NCI-H2029 treated with DMSO at 0.1 percent for 48 hours (cell line): ENCODE measurements at places on chromosomes 1 and 21.

DNA sequence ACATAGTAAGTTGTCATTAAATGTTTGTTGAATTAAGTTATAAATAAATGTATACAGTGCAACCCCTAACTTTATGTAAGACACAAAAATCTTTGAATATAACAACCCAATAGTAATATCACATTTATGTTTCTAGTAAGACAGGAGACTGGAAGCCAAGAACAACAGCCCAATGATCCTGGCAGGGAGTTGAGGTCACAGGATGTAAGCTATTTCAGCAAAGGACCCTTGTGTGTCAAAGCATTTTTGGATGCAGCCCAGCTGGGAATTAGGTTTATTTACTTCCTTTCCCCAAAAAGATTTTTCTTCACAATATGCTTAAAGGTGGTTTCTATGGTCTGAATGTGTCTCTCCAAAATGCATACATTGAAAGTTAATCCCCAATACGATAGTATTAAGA lies 34.0 kb upstream of the ABCA4 start:
- peak; percentile 23 for DNase-seq

GRCh38 chr1:94551449-94551848 lies 9.9 kb upstream of the F3 start:
- DNase-seq = no peak

- DNase-seq = no peak
Measured at GRCh38 chr1:206477110-206477509, 6.8 kb downstream of the IKBKE start.

DNA sequence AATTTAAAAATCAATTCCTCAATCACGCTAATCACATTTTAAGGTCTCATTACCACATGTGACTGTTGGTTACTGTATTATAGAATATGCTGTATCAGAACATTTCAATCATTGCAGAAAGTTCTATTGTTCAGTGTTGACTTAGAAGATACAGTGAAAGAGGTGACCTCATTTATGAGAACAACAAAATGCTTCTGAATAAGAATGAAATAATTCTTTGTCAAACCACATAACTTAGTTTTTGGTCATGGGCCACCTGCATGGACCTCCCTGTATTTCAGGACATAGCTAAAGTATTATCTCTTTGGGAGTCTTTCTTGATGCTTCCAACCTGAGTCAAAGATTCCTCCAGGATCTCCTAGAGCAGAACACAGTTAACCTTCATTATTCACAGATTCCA lies 22.3 kb downstream of the MFSD2A start:
- no peak for DNase-seq

GRCh38 chr1:220770245-220770913 lies 16.3 kb upstream of the MTARC1 start:
- no peak for DNase-seq

- no peak for DNase-seq
Measured at GRCh38 chr1:31409946-31410858, 2.8 kb upstream of the SERINC2 start.

DNA sequence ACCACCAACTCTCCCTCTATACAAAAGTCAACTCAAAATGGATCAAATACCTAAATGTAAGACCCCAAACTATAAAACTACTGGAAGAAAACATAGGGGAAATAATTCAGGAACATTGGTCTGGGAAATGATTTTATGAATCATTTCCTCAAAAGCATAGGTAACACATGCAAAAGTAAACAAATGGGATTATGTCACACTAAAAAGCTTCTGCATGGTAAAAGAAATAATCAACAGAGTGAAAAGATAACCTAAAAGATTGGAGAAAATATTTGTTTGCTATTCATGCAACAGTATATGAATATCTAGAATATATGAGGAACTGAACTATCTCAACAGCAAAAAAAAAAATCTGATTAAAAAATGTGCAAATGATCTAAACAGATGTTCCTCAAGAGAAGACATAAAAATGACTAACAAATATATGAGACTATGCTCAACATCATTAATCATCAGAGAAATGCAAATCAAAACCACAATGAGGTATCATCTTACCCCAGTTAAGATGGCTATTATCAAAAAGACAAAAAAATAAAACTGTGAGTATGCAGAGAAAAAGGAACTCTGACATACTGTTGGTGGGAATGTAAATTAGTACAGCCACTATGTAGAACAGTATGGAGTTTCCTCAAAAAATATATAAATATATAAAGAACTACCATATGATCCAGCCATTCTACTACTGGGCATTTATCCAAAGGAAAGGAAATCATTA lies 47.8 kb downstream of the VCAM1 start:
- no peak for DNase-seq

DNA sequence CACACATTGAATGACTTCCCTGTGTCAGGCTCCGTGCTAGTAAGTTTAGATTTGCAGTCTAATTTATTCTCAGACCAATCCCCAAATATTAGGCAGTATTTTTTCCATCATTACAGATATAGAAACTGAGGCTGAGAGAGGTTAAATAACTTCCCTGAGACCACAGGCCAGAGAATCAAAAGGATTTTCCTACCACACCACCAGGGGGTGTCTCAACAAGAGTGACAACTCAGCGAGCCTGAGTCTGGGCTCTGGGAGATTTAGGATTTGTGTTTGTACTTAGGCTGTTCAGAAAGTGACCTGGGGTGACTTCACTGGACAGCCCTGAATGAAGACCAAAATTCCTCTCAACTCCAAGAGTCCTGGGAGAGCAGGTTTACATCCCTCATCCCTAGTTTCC lies 13.3 kb upstream of the LCE5A start:
- DNase-seq = no peak

- no peak for DNase-seq
Measured at GRCh38 chr1:77044133-77044849, 174.9 kb downstream of the PIGK start.

GRCh38 chr1:205072881-205073280 lies 11.4 kb downstream of the TMEM81 start:
- DNase-seq = no peak
